ENCODE measurements at places on chromosomes 3 and 15.

GRCh38 chr3:148615382-148615781 is 82.3 kb upstream of the AGTR1 start:
- DNase-seq, result no peak

DNA sequence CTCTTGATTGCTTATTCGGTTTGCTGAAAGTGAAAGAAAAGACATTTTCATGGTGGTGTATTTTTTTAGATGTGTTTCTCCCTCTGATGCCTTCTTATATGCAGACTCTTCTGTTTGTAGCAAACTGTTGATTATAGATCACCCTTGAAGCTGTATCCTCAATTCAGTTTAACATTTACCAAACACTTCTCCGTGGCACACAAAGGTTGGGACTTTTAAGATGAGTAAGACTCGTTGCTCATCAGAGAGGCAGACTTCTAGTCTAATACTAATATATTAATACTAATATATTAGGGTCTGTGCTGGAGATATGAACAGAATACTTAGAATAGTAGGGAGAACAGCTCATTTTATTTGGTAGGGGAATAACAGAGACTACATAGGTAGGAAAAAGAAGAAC is 32.8 kb downstream of the RASA2 start:
- no peak for DNase-seq

- no peak for DNase-seq
Measured at GRCh38 chr15:70054366-70054765, 43.4 kb downstream of the TLE3 start.

DNA sequence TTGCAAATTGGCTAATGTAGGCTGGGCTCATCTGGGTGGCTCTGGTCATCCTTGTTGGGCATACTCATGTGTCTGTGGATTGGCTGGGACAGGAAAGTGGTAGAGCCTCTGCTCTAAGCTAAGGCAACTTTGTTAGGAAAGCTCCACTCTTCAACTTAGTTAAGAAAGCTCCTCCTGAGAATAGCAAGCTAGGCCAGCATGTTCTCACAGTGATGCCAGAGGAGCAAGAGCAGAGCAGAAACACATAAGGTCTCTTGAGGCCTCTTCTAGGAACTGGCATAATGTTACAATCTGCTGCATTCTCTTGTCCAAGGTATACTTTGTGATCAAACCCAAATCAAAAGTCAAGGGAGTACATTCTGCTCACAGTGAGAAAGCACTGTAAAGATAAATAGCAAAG is 158.6 kb upstream of the RORA start:
- DNase-seq, result no peak

- no peak for DNase-seq
Measured at GRCh38 chr15:52730173-52730572, 51.0 kb upstream of the ATOSA start.

DNA sequence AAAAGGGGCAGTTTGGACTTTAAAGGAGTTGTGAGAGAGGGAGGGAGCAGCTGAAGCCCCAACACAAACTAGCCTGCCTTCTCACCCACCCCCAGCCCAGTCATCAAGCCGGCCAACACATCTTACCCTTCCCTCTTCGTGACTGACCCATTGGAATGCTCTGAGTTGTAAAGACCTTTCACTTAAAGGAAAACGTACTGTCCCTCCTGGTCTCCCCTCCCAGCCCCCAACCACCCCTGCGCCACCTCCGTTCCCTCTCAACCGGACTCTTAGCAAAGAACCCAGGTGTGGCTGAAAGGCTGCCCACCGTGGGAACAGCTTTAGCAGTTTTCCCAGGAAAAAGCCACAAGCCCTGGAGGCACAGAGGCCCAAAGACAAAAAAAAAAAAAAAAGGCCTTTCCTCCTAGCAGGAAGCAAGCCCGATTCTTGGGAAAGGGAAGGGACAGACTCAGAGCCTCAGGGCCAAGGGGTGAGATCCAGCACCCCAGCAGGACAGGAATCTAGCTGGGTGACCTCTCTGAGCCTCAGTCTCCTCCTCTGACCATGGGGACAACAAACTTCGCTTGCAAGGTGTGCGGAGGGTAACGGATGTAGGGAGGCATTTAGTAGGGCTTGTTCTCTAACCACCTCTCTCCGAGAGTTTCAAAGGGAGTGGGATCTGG is 2.4 kb downstream of the CYP11A1 start:
- DNase-seq, result no peak

DNA sequence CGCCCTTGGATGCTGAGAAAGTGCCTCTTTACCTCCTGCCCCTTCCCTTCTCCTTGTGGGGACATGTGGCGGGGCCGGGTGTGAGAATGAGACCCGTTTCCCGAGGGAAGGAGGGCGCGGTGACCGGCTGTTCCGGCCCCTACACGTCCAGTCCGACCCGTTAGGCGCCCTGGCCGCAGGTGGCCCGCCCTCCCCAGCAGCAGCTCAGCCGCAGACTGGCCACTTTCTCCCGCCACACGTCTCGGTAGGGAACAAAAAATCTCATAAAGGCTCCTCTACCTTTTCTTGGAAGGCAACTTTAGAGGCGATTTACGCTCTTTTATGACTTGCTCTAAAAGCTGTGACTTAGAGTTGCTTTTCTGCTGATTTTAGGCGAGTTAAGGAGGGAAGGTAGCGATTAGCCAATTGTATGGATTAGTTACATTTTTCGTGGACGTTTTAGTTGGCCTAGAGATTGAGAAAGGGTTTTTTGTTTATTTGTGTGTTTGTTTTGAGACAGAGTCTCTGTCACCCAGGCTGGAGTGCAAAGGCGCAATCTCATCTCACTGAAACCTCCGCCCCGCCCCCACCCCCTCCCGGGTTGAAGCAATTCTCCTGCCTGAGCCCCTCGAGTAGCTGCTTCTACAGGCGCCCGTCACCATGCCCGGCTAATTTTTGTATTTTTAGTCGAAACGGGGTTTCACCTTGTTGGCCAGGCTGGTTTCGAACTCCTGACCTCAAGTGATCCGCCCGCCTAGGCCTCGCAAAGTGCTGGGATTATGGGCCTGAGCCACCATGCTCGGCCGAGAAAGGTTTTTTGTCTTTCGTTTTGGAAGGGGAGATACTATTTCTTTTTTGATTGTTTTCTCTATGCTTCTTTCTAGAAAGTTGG is 8.3 kb upstream of the PGPEP1L start:
- DNase-seq, result peak; percentile 7

DNA sequence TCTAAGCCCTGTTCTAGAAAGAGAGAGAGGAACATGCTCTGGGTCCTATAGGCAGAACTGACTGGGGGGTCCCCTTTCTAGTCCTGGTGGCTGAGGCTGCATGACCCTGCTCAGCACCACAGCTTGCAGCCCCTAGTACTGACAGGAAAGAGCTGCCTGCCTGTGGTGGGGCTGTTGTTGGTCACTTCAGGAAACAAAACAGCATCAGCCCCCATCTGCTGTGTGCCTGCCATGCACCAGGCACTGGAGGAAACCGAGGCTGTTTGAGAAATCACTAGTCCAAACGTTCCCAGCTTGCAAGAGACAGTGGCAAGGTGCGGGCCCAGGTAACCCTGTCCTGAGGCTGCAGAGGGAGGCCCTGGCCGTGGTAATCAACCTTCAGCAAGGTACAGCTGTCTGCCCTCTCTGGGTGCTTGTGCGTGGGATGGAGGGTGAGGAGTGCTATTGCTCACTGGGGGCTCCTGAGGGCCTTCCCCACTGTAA is 90.6 kb downstream of the IQSEC1 start:
- DNase-seq, result no peak

- DNase-seq, result no peak
Measured at GRCh38 chr15:68408971-68409370, 23.0 kb downstream of the ITGA11 start.

GRCh38 chr3:134057654-134058110 is 28.0 kb upstream of the SLCO2A1 start:
- DNase-seq, result no peak

- DNase-seq, result no peak
Measured at GRCh38 chr15:76837474-76837873, 67.7 kb downstream of the SCAPER start.

DNA sequence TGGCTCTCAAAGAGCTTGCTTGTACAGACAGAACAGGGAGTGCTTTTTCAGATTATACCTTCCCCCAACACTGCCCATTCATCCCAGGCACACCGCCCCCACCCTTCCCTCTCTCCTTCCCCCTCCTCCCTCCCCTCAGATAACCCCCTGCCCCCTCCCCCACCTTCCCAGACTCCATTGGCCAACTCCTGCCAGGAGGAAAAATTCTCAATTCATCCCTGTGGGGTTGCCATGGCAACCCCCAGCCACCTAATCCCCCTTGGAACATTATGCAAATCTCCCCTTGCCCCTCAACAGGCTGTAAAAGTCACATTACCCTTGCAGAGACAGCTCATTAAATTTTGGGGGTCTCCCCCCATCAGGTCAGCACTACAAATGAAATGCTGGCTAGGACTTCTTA is 14.3 kb downstream of the TLE3 start:
- peak; percentile 82 for DNase-seq

DNA sequence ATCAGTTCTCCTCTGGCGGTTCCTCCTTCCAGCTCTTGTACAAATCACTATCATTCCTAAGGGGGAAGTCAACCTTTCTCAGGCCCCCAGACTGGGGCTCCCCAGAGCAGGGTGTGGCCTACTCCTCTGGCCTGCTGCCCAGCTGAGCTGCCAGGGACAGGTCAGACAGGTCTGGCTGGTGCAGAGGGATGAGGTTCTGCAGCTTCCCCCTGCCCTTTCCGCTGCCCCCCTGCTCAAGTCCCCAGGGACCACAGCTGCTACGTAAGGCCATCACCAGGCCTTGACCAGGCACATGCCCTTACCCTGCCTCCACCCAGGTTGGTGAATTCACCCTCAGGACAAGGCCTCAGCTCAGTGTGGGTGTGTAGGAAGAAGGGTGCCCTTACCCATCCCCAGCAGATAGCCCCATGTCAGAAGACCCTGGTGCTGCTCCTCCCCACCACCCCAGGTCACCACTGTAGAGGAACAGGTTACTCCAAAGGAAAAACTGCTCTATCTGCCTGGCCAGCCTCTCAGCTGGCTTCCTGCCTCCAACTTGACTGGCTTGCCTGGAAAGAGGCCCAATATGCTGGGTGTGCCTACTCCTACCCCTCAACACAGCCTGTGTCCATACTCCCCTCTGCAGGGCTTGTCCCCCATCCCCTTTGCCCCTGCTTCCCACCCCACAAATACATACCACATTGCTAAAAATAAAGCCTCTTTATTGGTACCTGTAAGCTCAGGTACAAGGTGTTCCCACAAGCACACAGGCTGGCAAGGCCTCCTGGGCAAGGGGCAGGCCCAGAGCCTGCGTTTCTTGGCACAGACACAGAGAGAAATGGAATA is 12.0 kb downstream of the CSRNP1 start:
- no peak for DNase-seq

DNA sequence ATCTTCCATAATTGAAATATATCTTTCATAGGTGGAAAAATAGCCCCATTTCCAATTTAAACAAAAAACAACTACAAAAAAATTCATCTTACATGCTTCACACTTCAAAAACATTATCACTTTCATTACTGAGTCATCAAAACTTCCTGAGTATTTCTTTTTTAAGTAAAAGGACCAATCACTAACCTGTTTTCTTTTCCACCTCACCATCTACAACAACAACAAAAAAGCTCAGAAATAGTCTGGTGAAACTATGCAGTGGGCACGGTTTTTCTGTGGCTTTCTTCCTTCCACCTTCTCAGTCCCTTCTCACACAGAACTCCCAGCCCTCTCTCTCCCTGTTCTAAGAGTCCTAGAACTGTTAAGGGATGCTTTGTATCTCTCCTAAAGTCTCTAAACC is 20.3 kb upstream of the TNIK start:
- DNase-seq, result no peak

DNA sequence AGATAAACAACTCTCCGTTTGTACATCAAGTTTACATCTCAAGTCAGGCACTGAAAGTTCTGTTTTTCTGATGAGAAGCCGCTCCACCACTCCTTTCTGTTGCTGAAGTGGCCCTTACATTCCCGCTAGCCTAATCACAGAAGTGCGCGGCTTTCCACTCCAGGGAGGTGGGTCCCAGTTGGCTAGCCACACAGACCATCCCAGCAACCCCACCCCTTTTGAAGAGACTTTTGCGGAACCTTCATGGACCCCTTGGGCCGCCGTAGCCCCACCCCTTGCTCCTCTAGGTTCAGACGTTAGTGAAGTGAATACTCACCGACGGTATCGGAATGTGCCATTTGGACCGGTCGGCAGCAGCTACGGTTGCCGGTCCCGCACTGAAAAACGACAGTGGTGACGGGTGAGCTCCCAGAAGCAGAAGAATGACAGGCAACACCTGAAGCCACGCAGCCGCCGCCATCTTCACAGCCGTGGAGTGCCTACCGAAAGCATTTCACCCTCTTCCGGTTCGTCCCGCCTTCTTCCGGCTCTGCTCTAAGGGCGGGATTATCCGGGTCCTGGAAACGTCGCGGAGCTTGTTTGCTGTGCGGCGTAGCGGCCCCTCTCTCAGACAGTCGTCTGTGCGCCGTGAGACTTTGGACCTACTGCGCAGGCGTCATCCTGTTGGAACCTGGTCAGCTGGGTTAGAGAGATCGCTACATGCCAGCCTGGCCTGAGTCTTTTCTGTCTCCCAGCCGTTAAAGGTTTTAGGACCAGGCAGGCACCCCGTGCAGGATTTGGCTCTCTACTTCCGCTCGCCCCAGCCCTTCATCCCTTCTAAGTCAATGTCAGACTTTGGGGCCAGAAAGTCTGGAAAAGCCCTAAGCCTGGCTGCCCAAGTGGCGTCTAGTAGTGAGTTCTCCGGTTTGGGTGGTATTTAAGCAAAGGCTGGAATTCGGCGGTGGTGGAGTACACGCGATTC is at the start of the genes GANC and TMEM87A:
TSS of gene GANC (plus strand) at position 263 of the 961 bp plus-strand sequence. CDS start 1,281 bp downstream, outside the sequence.
TSS of gene TMEM87A (minus strand) at position 495 of the 961 bp plus-strand sequence. CDS start at position 460, 35 bp downstream.
- DNase-seq, result peak; percentile 99

DNA sequence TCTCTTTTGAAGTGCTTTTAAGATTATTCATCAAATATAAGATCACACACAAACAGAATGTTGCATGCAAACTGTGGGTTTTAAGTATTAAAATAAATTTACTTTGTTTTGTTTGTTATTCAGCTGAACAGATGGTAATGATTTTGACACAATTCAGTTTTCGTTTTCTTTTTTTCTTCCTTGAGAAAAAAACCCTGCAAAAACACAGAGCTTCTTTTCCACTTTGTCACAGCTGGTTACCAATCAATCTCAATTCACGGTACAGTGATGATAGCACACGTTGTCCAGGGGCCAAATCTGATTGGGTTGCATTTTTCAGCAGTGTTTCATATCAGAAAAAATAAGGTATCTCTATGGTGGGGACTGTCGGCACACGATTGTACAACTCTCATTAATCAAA is 473.6 kb downstream of the ROBO2 start:
- no peak for DNase-seq

DNA sequence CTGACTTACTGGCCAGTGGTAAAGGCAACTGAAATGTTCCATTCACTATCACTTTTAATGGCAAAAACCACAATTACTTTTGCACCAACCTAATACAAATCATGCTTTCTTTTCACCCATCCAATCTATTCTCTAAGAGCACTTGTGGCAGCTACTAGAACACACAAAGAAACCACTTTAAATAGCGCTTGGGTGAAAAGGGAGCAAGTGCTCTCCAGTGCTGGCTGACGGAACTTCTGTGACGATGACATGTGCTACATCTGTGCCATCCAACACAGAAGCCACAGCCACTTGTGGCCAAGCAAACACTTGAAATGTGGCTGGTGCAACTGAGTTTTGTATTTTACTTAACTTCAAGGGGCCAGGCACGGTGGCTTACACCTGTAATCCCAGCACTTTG is 18.9 kb downstream of the SH3BP5 start:
- no peak for DNase-seq
